Epithelial cell of proximal tubule (primary cell): ENCODE measurements at places on chromosomes 5 and 9. TPM values are rescaled to one million over a fixed set of nuclear protein-coding genes. Genes with fewer than 3 reads are reported as not detected.

The FRRS1L gene
- total RNA-seq, result 0.14 and 0.69 TPM in 2 replicates

The TAF1L gene
- total RNA-seq, result under 0.01 TPM in 1 of 2 replicates, not detected in the other

The PDE6A gene
- not detected in 2 replicates for total RNA-seq

The TNFSF8 gene
- not detected in 2 replicates for total RNA-seq

The N4BP3 gene
- 3.1 and 4.3 TPM in 2 replicates for total RNA-seq

The SHC3 gene
- 4.1 and 5.1 TPM in 2 replicates for total RNA-seq

The ARSI gene
- total RNA-seq, result 2.3 and 5.7 TPM in 2 replicates

The PCDHGC5 gene
- 0.06 TPM in 1 of 2 replicates, not detected in the other for total RNA-seq

The SHISAL2B gene
- not detected in 2 replicates for total RNA-seq

GRCh38 chr5:132877938-132878337 lies 4.5 kb downstream of the LEAP2 start:
- DNase-seq, result no peak

DNA sequence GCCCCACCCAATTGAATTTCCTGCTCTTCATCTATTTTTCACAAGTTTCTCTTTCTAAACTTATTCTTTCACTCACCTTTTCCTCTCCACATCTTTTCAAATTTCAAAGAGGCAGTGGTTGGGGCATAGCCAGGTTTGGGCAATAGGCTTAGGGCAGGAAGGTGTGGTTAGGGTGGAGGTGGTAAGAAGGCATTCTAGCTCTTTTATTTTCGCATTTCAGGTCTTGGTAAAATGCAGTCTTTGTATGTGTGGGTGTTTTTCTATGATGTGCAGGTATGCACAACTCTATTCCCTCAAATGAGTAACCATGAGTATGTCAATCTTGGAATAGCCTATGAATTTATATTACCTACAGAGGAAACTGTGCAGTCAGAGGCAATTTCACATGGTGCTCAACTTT lies 129.8 kb upstream of the IFNE start:
- no peak for DNase-seq

DNA sequence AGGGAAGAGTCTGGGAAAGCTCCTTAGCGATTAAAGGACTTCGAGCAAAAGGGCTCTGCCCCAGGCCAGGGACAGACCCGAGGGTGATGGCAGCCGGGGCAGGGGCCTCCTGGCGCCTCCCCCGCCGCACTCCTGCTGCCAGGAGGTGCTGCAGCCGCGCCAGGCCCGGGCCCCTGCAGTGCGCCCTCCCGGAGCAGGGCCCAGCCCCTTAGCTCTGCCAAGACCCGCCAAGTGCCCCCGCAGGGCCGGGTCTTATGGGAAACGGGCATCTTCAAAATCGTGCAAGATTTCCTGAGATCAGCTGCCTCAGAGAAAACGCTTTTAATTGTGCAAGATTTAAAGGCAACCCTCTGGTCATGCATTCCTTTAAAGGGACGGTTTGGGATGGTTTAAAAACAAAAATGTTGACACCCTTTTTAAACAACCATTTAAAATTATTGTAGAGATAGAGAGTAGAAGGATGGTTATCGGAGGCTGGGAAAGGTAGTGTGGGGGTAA lies 52.4 kb downstream of the CDC14B start:
- DNase-seq, result no peak

DNA sequence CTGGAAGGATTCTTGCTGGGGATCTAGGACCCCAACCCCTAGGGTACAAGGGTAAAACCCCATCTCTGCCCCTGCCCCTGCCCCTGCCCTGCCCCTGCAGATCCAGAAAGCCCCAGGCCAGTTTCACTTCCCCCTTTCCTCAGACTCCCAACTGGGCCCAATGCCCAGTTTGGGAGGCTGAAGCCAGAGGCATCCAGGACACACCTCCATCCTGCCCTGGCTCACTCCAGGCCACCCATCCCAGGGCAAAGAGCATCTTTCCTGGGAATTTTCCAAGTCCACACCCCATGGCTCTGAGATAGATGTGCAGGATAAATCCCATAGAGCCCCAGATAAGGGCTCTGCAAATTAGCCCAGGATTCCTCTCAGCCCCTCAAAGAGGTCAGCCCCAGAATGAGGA lies 17.4 kb downstream of the CNTFR start:
- no peak for DNase-seq

DNA sequence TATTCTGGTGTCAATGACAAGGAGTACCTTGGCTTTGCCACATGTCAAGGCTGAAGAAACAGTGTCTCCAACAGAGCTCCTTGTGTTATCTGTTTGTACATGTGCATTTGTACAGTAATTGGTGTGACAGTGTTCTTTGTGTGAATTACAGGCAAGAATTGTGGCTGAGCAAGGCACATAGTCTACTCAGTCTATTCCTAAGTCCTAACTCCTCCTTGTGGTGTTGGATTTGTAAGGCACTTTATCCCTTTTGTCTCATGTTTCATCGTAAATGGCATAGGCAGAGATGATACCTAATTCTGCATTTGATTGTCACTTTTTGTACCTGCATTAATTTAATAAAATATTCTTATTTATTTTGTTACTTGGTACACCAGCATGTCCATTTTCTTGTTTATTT lies 19.8 kb downstream of the CD274 start:
- no peak for DNase-seq

GRCh38 chr5:169647566-169647965 lies 10.5 kb downstream of the DOCK2 start:
- DNase-seq, result no peak

DNA sequence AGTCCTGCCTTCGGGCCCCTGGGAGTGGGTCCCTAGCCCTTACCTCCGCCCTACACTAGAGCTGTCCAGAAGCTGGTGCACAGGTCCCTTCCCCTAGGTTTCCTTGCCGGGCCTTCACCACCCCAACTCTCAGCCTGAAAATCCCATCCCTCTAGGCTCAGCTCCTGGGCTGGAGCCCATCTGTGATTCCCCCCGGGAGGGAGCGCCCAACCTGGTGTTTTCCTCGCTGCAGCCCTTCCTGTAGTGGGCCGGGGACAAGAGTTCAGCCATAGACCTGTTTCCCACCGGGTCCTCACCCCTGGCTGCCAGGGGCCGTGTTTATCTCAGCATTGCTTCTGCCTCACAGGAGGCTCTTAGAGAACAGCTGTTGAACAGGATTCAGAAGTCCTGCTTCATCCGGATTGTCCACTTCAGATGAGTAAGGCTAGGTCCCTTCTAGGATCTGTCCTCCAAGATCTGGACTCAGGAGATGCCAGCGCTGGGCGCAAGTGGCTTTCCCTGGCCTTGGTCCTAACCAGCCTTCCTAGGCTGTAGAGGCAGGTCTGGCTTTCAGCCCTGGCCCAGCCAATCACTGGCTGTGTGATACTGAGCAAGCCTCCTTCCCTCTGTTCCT lies 965 bp downstream of the GLIPR2 start:
- no peak for DNase-seq

GRCh38 chr5:128472036-128472435 lies 66.0 kb downstream of the FBN2 start:
- DNase-seq, result no peak

- DNase-seq, result peak; percentile 97
These were observed 113.8 kb upstream of the ANKRD55 start for GRCh38 chr5:56346741-56347535.

GRCh38 chr5:64229163-64229774 lies 63.6 kb downstream of the RNF180 start:
- no peak for DNase-seq

- peak; percentile 31 for DNase-seq
These were observed 158.9 kb downstream of the ADAMTSL1 start for GRCh38 chr9:18632632-18633403.

DNA sequence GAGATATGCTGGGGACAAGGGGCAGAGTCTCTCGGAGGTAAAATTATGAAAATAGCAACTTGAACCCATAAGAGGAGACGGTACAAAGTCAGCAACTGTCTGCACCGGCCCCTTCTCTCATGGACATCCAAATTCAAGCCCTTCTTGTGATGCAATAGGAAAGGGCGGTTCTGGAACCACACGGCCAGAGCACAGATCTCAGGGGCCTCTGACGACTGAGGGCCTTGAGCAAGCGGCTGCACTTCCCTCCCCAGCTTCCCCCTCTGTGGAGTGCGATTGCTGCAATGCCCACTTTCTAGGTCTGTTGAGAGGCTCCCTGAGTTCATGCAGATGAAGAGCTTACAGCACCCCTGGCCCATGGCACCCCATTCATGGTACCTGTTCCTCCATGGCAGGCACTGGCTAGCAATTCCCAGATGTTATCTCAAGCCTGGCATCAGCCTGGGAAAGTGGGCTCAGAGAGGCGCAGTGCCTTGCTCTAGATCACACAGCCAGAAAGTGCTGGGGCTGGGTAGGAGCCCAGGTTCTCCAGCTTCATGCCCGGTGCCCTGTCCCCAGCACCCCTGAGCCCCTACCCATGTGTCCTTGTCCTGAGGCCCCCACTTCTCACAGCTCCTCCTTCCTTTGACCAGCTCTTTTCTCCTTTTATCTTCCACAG lies 17.7 kb upstream of the CPLX2 start:
- no peak for DNase-seq

DNA sequence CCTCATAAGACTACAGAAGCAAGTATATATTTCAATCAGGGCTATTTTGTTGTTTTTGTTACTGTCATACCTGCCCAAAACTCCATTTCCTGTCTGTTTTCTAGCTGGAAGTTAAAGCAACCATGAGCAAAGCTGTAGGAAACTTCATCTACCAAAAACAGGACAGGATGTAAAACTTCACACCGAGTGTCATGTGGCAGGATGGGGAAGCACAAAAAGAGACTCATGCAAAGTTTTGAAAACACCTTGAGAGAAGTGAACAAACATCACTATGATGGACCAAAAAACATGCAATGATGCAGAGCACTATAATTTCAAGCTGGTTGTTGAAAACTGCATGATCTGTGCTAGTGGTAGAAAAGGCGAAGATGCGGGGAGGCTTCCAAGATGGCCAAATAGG lies 6.3 kb upstream of the GZMA start:
- no peak for DNase-seq

- DNase-seq, result no peak
These were observed 55.4 kb downstream of the FXN start for GRCh38 chr9:69090946-69091345.

- no peak for DNase-seq
These were observed 69.7 kb upstream of the ABL1 start for GRCh38 chr9:130765137-130766020.

DNA sequence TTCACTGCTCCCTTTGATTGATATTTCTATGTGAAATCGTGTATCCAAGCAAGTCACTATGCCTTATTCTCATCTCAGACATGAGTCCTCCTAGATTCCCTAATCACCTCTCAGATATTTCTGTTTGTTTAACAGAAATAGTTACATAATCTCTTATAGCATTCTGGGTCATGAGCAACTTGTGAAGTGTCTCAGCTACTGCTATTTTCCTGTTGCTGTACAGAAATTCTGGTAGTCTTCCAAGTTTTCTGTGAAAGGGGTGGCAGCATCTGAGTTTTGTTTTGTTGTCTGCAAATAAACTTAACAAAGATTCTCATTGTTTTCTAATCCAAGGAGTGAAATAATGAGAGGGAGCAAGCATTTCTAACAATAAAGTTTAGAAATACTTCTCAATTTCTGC lies 256.9 kb upstream of the ST8SIA4 start:
- DNase-seq, result no peak

GRCh38 chr9:127209948-127210640 lies 54.5 kb upstream of the GARNL3 start:
- DNase-seq, result no peak

GRCh38 chr5:120368923-120369715 lies 95.0 kb upstream of the PRR16 start:
- peak; percentile 26 for DNase-seq

GRCh38 chr9:89710697-89711096 lies 105.9 kb downstream of the GADD45G start:
- DNase-seq, result no peak

- DNase-seq, result no peak
These were observed 34.9 kb downstream of the CFAP90 start for GRCh38 chr5:7815892-7816534.

GRCh38 chr5:9601055-9601739 lies 29.0 kb downstream of the TAS2R1 start:
- no peak for DNase-seq
